Activated T-helper 1 cell treated with anti-CD3 and anti-CD28 coated beads, Interleukin-2, amount 50 U/mL, for 16 hours (primary cell): ENCODE measurements at places on chromosomes 4 and X.

DNA sequence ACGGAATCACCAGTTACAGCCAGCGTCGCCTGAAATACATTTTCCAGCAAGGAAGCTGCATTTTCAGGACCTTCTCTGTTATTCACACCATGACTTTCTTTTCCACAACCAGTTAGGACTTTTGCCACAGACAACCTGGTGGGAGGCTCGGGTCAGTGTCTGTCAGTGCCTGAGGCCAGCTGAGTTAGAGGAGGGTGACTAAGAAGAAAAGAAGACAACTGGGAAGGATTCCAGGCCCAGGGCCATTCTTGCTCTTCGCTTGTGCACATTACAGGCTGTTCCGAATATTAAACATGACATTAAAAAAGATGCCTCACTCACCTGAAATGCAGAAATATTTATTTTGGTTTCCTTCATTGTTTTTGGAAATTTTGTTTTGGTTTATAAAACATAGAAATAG is 21.4 kb upstream of the CENPU start:
- DNase-seq = no peak

GRCh38 chr4:55078987-55079386 is 46.4 kb downstream of the KDR start:
- DNase-seq = no peak

GRCh38 chr4:37725718-37726117 is 39.5 kb upstream of the RELL1 start:
- DNase-seq = no peak

DNA sequence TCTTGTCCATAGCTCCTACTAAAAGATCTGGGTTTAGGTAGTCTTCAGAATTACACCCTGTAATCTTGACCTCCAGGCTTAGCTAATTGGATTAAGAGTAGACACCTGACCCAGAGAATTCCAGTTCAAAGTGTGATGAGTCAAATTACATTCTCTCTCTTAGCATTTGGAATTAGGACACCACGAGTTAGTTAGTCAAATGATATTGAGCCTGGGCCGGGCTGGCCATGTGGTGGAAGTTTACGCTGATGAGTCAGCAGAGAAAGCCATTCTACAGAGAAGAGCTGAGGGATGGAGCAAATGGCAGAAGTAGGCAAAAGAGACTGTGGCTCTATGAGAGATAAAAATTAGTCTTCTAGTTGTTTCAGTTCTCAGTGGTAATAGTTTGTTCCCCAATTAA is 31.1 kb downstream of the CEP44 start:
- DNase-seq = no peak

GRCh38 chr4:98816386-98816785 is 112.5 kb downstream of the EIF4E start:
- DNase-seq = no peak
